ENCODE measurements at places on chromosomes 16 and 17.

GRCh38 chr16:48498769-48499631 lies 111.0 kb downstream of the N4BP1 start:
- no peak for DNase-seq

- DNase-seq = no peak
Observed at GRCh38 chr16:29975134-29975538, 1.5 kb downstream of the TAOK2 start.

- DNase-seq = no peak
Observed at GRCh38 chr16:87033541-87034300, 283.5 kb downstream of the C16orf95 start.

GRCh38 chr16:15553313-15554088 lies 89.5 kb downstream of the MARF1 start:
- DNase-seq = no peak

- DNase-seq = no peak
Observed at GRCh38 chr16:51390877-51391276, 239.8 kb upstream of the SALL1 start.

GRCh38 chr17:14302091-14302430 lies 1.2 kb downstream of the HS3ST3B1 start:
- no peak for DNase-seq
